Activated effector memory CD4-positive, alpha-beta T cell treated with Interleukin-2 at 50 U/mL for 16 hours (primary cell): ENCODE measurements at places on chromosomes 2 and 18.

- DNase-seq, result no peak
Measured at GRCh38 chr2:181785691-181786344, 105.5 kb upstream of the NEUROD1 start.

GRCh38 chr18:58993260-58993659, 128.6 kb downstream of the ZNF532 start:
- no peak for DNase-seq

- DNase-seq, result no peak
Measured at GRCh38 chr18:35029103-35029502, 12.1 kb upstream of the MAPRE2 start.

DNA sequence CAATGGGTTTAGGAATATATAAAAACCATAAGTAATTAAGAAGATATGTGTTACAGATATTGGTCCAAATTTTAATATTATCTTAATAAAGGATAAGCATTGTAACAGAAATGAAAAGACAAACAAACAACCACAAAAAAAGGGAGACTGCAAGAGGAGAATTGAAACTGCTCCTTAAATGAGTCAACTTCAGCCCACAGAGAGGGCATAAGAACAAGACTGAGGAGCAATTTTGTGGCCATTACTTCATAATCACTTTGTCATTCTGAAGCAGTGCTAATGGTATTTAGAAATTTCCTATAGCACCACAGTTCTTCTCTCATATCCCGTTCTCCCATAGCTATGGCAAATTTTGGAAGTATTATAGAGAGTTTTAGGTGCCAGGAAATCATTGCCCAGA, 193.2 kb upstream of the HNMT start:
- DNase-seq, result no peak
